ENCODE measurements at places on chromosomes 16 and 17.

- no peak for DNase-seq
Measured at GRCh38 chr16:49970797-49971431, 54.1 kb upstream of the CNEP1R1 start.

DNA sequence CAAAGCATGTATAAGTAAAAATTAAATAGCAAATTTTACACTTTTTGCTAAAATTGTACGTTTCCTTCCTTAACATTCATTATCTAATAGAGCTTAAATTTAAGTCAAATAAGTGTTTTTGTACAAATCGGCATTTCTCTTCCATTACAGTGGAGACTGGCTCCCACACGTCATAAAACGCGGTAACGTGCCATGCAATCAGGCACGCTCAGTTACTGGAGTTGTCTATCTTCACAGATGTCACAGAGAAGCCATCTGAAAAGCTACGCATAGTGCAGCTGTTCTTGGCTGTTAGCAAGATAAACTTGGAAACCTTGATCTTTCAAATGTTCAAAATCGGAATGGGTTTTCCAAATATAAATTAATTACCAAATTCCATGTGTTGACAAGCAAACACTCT is 165.3 kb downstream of the STX8 start:
- no peak for DNase-seq

DNA sequence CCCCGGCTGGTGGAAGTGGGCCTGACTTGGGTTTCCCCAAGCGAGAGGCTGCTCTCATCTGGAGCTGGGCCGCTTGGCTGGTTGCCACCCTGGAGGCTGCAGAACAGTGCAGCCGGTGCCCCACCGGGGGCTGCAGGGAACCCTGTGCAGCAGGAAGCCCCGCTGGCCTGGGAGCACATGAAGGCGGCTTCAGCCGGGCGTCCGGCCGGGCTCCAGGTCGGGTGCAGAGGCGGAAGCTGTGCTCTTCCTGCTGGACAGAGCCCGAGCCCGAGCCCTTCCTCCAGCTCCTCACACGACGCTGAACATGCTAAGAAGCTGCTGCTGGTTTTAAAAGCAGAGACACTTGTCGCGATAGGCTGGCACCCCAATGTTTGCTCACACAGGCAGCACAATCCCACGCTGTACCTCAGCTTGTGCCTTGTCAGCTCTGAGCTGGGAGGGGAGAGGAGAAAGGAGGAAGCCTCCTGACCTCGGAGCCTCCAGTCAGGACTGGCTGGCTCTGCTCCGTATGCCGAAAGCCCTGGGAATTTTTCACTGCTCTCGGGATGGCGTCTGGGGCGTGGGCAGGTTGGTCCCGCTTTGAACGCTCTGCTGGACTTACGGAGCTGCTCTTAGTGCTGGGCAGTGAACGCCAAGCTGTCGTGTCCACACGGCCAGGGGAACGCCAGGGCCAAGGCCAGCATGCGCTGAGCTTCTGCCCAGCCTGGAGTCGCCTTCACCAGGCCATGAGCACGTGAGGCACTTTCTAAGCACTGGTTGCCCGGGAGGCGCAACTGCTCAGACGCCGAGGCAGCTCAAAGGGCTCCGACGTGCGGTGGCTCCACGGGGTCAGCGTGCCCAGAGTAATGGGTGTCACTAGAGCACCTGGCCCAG is 8.8 kb downstream of the CDK5R1 start:
- no peak for DNase-seq

DNA sequence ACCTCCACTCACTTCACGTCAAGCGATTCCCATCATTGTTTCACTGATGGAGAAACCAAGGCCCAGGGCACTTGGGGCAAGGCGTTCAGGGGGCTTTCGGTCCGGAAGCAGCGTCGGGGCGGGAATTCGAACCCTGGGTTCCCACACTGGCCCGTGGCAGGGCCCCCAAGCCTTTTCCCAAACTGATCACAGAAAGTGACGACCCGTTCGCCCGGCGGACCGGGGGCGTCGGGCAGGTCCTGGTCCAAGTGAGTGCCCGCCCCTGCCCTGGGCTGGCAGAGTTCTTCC is 856 bp upstream of the MON1B start:
- DNase-seq = no peak

- no peak for DNase-seq
Measured at GRCh38 chr16:65576139-65576538, 454.3 kb upstream of the CDH11 start.

DNA sequence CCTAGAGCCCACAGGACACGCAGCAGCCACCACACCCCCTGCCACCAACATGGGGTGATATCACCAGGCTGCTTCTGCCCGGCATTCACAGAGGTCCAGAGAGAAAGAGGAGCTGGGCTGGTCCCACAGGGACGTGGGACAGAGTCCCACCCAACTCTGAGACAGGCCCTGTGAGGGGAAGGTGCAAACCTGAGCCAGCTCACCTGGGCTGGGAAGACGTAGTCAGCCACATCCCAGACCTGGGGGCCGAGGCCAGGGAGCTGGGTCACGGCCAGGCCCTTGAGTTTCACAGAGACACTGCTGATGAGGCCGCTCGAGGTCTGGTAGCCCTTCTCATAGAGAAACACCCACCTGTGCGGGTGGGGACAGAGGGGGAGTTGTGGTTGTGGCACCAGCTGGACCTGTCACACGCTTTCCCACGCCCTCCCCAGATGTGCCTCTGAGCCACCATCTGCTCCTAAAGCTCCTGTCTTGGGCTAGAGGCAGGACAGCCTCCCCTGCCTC is 11.2 kb downstream of the P2RX1 start:
- no peak for DNase-seq
